Activated naive CD8-positive, alpha-beta T cell treated with anti-CD3 and anti-CD28 coated beads, Interleukin-2, amount 10 ng/mL, durations not matched to agents 7 days and 5 days (primary cell): ENCODE measurements at places on chromosomes 16 and 17.

DNA sequence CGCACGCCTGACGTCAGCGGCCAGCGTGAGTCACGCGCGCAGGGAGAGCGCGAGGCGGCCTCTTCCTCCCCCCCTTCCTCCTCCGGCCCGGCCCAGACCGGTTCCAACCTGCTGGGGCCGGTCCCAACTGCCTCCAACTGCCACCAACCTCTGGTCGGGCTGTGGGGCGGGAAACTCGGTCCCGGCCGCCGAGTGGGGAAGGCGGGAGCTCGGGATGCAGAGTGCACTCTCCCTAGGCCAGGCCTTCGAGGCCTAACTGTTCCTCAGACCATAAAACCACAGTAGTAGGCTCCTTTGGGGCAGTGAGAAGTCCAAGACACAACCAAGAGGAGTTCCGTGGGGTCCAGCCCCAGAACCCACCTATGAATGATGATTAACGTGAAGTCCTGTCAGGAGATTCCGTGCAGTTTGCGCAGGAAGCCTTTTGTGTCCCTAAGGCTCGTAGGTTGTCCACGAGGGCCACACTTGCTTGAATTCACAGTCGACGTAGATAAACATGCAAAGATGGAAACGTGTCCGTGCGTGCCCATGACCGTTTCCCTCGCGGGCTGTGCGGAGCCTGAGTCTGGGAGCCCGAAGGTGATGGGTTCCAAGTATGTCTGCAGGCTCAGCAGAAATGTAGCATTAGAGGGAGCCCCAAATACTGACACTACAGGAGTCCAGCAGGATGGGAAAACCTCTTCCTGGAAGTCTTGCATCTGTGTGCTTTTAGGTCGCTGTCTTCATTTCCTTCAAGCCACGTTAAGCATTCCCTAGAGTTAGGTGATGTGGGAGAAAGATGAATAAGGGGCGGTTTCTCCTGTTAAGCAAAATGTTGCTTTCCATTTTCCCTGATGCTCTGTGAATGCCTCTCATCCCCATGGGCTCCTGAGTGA lies 647 bp downstream of the UNK start:
- H3K27ac ChIP-seq: peak overlapping the region; percentile 99
- H3K4me3 ChIP-seq: peak overlapping the region; percentile 94
- H3K4me1 ChIP-seq: peaks cover 31% of the 10 kb centered on the region

DNA sequence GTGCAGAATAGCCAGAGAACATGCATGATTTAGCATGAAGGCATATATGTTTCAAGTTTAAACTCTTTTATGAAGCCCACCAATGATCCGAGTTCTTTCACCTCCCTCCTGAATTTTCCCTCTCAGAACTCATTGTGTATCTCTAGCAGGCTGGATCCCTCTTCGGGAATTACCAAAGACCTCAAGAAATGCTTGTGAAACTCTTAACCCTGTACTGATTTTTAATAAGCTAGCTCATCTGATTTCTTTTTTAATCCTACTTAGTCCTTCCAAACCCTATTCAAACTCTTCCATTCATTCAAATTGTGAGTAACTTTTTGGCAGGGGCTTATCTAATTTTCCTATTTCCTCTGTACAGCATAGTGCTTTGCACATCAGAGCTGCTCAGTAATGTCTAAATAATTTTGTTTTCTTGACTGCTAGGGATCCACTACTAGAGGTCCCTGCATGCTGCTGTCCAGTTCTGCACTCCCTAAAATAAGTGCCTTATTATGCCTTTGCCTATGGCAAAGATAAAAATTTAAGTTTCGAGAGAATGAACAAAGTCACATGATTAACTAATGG lies 723.8 kb downstream of the CDH11 start:
- DNase-seq: no peak
- H3K36me3 ChIP-seq: no peaks in the 10 kb centered on the region
- no peaks in the 10 kb centered on the region for H3K4me1 ChIP-seq
- no peak overlapping the region for H3K27ac ChIP-seq
- no peak overlapping the region for H3K4me3 ChIP-seq

- H3K4me1 ChIP-seq: peaks cover 11% of the 10 kb centered on the region
- H3K27ac ChIP-seq: no peak overlapping the region
- no peak overlapping the region for H3K4me3 ChIP-seq
- no peak for DNase-seq
- peaks cover 13% of the 10 kb centered on the region for H3K36me3 ChIP-seq
- no peaks in the 10 kb centered on the region for H3K27me3 ChIP-seq
Measured at GRCh38 chr17:58096892-58097291, 13.7 kb downstream of the DYNLL2 start.

DNA sequence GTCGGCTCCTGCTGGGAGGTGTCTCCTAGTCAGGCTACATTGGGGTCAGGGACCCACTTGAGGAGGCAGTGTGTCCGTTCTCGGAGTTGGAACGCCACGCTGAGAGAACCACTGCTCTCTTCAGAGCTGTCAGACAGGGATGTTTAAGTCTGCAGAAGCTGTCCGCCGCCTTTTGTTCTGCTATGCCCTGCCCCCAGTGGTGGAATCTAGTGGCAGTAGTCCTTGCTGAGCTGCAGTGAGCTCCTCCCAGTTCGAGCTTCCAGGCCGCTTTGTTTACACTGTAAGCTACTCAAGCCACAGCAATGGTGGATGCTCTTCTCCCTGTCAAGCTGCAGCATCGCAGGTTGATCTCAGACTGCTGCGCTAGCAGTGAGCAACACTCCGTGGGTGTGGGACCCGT lies 36.0 kb downstream of the ITFG1 start:
- no peaks in the 10 kb centered on the region for H3K27me3 ChIP-seq
- no peak overlapping the region for H3K4me3 ChIP-seq
- no peak overlapping the region for H3K27ac ChIP-seq

DNA sequence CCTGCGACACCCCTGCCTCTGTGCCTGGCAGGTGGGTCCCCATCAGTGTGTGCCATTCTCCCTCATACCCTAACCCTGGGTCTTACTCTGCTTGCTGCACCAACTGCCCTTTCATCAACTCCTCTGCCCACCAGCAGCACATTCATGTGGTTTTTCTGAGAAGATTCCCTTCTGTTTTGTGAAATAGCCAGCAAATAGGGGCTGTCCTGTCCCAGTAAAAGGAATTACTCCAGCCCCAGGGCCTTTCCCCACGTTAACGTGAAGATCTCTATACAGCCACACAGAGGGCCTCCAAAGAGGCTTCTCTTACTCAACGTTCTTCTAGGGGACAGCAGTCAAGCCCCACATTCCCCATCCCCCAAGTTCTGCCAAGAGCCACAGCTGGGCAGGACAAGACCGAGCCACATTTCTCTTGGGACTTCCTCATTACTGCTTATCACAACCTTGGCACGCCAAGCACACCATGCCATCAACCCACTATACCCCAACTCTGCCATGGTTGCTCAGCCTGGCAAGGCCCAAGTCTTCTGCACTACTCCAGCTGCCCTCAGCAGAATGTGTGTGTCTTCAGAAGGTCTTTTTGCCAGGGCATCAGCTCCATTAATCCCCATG lies 18.7 kb upstream of the CCL2 start:
- H3K27ac ChIP-seq: no peak overlapping the region
- H3K4me1 ChIP-seq: peaks cover 2% of the 10 kb centered on the region
- H3K27me3 ChIP-seq: peaks cover 15% of the 10 kb centered on the region

- no peak for DNase-seq
- H3K36me3 ChIP-seq: peaks cover 14% of the 10 kb centered on the region
- no peaks in the 10 kb centered on the region for H3K27me3 ChIP-seq
- H3K27ac ChIP-seq: no peak overlapping the region
- peaks cover 53% of the 10 kb centered on the region for H3K4me1 ChIP-seq
Measured at GRCh38 chr16:81549547-81550431, 105.2 kb downstream of the CMIP start.

GRCh38 chr17:77455111-77455890 lies 314.5 kb downstream of the SEC14L1 start:
- H3K27ac ChIP-seq: peak overlapping the region; percentile 94
- H3K36me3 ChIP-seq: peaks cover 42% of the 10 kb centered on the region
- DNase-seq: peak; percentile 52
- no peaks in the 10 kb centered on the region for H3K27me3 ChIP-seq
- peak overlapping the region; percentile 99 for H3K4me3 ChIP-seq
- peaks cover 55% of the 10 kb centered on the region for H3K4me1 ChIP-seq

GRCh38 chr16:88768071-88768783 lies 16.8 kb downstream of the PIEZO1 start:
- DNase-seq: no peak
- no peaks in the 10 kb centered on the region for H3K36me3 ChIP-seq
- H3K4me3 ChIP-seq: no peak overlapping the region
- H3K27me3 ChIP-seq: no peaks in the 10 kb centered on the region
